ENCODE measurements at places on chromosomes 3 and 15. TPM values are rescaled to one million over a fixed set of nuclear protein-coding genes. Genes with fewer than 3 reads are reported as not detected.
A peak's percentile ranks its signal among the peaks of the same experiment; 100 is the strongest.

GRCh38 chr3:188408831-188409230, 254.9 kb downstream of the LPP start:
- DNase-seq: no peak

DNA sequence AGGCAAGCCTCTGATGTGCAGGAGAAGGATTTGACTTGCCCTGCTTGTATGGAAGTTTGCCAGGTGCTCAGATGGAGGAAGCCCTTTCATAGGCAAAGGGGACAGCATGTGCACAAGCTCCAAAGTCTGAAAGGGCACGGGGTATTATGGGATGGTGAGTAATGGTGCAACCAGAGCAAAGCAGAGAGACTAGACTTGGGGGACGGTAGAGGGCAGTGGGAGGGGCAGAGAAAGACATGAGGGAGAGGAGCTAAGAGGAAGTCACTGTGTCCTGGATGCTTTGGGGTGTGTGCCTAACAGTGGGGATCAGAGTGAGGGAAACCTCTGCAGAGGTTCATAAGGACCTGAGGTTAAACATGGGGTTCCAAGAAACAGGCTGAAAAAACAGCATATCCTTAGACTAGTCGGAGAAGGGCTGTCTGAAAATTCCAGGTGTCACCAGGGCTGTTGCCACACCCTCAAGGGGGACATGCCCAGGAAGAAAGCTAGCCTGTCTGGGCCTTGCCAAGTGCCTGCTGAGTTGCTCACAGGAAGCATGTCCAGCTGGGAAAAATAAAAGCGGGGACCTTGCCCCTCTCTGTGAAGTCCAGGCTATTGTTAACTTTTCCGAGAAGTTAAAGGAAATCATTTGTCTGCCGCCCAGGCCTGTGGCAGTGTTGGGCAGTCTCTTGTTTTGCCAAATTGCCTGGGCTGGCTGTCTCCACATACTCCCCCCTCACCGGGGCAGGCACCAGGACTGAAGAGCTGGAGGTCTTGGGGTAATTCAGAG, 47.1 kb downstream of the HRH1 start:
- no peak for DNase-seq

RLBP1 gene
- not detected for polyA plus RNA-seq

- no peak for DNase-seq
These were observed 26.7 kb downstream of the PDCD6IP start for GRCh38 chr3:33825111-33825510.

PLXNB1 gene
- 2.3 TPM for polyA plus RNA-seq

- DNase-seq: peak; percentile 40
These were observed 88.1 kb downstream of the DHX30 start for GRCh38 chr3:47890828-47891612.

DNA sequence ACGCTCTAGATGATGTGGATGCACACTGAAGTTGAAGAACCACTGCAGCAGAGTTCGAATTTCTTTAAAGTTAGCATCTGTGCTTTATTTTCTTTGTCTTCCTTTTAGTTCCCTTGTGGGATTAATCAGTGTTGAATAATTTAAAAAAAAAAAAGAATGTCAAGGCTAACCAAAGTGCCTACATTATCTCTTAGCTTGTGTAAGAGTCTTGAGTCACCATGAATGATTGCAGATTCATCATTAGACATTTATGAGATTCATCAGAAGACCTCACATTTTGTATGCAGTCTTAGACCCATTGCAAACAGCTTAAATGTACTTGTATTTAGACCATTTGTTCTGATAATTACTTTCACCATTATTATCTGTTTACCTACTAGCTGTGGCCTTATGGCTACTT, 182.2 kb downstream of the FNDC3B start:
- DNase-seq: no peak

- no peak for DNase-seq
These were observed 113.8 kb upstream of the MEF2A start for GRCh38 chr15:99452010-99452409.

GRCh38 chr15:37135225-37135624, 34.9 kb upstream of the MEIS2 start:
- DNase-seq: no peak

- no peak for DNase-seq
These were observed 261.8 kb downstream of the EPHB1 start for GRCh38 chr3:135056733-135057310.

GRCh38 chr3:185763347-185764005, 61.4 kb downstream of the IGF2BP2 start:
- DNase-seq: no peak

COL6A5 gene
- not detected for polyA plus RNA-seq

DNA sequence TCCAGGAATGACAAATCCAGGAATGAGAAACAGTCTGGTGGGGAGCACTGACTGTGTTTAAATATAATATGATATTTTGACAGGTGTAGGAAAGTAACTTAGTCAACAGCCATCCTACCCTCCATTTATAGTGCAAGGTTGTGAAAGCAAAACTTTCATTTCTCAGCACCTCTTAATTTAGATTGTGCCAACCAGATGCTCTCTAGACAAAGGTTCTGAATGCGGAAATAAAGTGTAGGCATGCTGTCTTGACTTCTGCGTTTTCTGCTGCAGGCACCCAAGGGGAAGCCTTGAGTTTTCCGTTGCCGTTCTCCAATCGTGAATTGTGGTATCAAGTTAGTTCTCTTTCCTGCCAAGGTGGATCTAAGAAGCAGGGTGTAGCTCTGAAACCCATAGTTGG, 261.9 kb upstream of the SUCLG2 start:
- no peak for DNase-seq

DNA sequence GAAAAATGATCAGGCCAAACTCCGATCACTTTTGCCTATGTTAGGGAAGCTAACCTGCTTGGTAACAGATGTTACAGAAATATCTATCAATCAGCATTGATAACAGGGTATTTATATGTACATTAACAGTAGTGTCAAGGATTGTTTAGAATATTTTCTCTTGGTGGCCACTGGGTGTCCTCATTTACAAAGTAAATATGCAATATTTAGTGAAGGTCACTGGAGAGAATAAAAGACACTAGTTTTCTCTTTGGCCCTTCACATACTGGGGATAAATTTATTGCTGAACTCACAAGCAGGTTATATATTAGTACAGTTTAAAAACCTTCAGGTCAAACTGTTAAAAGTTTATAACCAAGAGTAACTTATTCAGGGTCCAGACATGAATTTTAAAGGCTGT, 69.0 kb downstream of the TIGIT start:
- DNase-seq: no peak

NUP210 gene
- polyA plus RNA-seq: 0.66 TPM

HRG gene
- not detected for polyA plus RNA-seq

DNA sequence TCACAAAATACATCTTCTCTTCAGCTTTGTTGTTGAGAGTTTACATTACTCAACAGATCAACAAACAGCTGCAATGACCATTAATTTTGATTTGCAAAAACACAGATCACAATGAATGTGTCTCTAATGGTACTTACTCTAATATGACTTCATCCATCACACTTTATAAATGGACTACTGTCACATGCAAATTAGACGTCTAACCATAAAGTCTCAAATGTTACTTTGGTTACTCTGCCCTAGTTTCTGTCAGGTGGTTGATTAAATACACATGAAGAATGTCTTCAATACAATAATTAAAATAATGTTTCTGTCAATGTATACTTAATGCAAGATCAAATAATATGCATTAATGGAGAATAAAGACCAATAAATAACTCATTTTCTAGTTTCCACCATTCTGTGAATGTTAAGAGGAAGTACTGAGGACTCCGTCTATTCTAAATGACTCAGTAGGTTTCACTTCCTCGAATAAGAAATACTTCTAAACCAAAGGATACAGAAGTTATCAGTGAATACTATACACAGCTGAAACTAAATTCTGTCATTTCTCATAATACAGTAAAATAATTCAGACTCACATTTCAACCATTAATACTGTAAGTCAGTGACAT, 145.8 kb downstream of the CBLB start:
- no peak for DNase-seq

ANKRD34C gene
- 0.01 TPM for polyA plus RNA-seq

DNA sequence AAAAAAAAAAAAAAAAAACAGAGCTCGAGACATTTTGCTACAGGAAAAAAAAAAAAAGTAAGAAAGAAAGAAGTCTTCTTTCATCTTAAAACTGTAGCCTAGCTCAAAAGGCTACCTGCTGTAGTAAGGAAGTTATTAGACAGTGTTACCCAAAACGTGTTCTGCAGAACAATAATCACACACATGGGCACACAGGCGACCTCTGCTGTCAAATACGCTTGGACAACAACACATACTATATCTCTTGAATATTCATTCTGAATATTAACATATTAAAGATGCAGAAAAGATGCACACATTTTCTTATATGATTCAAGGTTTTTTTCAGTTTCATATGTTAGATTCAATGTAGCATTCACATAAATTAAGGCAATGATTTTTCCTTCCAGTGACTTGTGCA, 215.8 kb downstream of the ROBO1 start:
- DNase-seq: no peak

PEAK1 gene
- polyA plus RNA-seq: 4.4 TPM

RAB5A gene
- 28.6 TPM for polyA plus RNA-seq

DNA sequence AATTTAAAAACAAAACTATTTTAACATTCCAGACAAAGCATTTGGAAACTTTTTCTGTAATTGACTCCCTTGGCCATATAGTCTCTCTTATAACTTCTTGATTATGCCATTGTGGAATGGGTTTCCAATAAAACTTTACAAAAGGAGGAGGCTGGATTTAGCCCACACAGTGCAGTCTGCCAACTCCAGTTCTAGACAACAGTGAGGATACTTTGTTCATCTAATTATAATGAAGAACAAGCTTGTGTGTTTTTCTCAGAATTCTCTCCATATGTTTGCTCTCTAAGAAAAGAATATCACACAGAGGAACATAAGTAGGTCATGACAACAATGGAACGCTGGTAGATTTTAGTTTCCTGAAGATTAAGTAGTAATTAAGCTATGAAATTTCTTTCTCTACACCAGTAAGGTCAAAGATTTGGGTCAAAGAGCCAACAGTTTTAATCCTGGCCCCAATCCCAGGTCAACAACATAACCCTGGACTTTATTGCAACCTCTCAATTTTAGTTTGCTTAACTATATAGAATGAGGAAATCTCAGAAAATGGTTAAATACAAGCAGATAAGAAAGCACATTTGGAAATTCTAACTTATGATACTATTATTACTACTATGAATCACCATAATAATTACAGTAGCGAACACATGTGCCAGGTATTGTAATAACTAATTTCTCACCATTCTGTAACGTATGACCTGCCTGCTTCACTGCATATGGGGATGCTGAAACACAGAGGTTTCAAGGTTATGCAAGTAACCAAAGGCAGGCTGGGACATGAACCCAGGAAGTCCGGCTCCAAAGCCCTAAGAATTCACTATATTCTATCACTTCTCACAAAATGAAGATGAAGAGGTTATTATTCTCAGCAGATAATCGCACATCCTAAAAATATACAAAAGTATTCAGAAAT, 65.7 kb downstream of the TJP1 start:
- no peak for DNase-seq

- DNase-seq: no peak
These were observed 84.5 kb downstream of the ATP2B2 start for GRCh38 chr3:10420745-10421475.

CHRNA3 gene
- 0.01 TPM for polyA plus RNA-seq

PAK6 gene
- 1.1 TPM for polyA plus RNA-seq

CCR8 gene
- not detected for polyA plus RNA-seq

DNA sequence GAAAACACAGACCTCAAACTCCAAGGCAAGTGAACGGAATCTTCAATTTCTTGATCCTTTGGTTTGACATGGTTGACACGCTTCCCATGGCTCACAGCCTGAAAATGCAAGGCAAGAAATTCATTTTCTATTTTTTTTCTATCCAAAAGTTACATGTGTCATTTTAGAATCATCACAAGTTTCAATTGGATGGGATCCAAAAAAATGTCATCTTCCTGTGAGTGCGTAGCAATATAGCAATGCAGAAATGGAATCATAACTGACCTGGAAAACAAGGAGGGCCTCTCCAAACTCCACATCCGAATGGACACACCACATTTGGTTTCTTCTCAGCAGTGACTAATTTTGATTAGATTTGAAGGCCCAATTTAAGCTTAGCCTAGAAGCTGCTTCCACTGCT, 175.8 kb upstream of the ATP11B start:
- DNase-seq: no peak
